ENCODE measurements at places on chromosomes 5 and 9.

DNA sequence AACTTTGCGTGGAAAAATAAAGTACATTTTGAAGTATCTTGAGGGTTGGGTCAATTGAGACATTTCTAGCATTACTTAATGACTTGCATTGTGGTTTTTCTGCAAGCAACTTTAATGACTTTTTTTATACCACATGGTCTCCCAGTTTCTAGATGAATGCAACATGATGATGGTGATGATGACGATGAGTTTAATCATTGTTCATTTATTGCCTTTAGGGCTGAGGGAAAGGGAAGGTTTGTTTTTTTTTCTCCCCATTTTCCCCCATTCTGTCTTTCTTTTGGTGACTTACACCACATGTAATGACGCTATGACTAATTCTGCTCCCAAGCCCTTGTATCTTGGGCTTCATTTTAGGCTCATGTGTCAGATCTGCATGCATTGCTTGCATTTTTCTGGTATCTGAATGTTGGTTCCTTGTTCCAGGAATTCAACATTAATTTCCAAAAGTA, 57.7 kb upstream of the NXNL2 start:
- no peak for DNase-seq

DNA sequence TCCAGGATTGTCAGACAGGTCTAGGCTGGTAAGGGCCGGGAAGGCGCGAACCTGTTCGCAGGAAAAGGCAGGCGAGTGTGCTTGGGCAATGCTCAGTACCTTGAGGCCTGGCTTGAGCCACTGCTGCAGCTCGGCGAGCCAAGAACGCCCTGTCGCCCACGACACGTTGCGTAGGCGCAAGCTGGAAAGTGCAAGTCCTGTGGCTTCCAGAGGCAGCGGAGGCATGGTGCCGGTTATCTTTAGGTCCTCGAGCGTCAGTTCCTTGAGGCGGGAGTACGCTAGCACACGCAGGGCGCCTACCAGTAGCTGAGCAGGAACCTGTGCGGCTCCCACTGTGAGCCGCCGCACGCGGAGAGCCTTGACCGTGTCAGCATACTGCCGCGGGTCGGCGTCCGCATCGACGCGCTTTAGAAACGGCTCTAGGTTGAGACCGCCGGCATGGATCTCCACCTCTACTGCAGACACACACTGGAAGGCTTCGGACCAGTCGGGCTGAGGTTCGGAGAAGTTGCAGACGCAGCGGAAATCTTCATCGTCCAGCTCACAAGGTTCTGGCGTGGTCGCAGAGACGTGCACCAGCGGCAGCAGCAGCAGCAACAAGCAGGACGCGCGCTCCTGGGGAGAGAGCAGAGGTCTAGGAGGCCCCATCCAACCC, 482 bp downstream of the CD14 start:
- peak; percentile 84 for DNase-seq

GRCh38 chr9:94867842-94868312, 141.4 kb downstream of the AOPEP start:
- DNase-seq = no peak

DNA sequence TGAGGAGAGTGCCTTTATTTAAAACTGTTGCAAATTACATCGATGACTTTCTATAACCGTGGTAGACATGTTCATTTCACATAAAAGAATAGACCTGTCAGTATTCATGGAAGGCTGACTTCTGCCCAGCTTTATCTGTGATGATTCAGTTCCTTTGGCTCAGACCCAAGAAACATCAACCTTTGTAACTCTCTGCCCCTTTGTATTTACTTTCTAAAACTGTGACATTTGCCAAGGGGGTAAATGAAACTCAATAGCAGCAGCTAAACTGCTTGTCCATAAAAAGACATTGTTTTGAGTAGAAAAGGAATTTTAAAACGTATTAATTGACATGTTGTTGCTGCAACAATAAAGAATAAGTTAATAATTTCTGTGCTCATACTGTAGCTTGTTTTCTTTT, 137.8 kb upstream of the ANKH start:
- no peak for DNase-seq

- DNase-seq = no peak
Measured at GRCh38 chr9:70747261-70747718, 332.8 kb upstream of the KLF9 start.

DNA sequence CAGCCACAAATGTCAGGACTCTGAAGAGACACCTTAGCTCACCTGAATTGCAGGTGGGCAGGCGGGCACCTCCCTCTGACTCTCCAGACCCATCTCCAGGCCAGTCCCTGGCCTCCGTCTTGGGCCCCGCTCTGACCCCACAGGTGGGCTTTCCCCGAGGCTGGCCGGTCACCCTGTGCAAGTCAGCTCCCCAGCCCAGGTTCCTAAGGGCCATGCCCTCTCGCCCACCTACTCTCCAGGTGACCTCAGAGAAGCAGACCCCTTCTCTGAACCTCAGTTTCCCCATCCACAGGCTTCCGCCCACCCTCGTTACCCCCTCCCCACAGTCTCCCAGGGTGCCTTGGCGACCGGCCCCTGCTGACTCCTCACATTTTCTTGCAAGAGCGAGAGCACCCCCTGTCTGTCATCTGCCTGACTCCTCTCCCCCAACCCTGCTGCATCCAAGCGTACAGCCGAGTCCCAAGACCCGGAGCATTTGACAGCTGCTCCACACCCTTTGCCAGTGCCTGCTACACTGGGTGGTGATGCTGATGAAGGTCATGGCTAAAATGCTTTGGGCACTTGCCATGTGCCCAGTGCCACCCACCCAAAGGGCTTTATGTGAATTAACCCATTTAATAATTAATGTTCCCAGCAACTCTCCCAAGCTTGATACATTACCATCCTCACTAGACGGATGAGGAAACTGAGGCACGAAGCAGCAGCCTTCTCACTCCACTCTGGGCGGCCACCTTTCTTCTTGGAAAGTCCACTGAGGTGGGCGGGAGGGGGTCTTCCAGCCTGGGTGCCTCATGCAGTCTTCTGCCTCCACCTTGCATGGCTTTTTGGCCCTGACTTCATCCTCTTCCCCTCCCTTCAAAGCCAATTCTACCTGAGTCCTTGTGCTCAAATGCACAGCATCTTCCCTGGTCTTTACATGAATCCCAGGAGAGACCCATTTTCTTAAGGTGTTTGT, 51.1 kb upstream of the ORM1 start:
- peak; percentile 76 for DNase-seq

DNA sequence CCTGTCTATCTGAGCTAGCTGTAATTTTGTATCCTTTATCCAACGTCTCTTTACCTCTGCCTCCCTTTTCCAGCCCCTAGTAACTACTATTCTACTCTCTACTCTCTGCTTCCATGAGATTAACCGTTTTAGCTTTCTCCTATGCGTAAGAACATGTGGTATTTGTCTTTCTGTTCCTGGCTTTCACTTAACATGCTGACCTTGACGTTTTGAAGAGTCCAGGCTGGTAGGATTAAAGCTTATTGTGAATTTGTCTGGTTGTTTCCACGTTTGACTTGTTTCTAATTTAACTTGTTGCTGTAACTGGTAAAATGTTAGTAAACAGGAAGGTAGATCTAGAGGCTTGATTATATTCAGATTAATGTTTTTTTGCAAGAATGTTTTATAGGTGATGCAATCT, 385.3 kb downstream of the PSAT1 start:
- DNase-seq = no peak

- no peak for DNase-seq
Measured at GRCh38 chr9:35026671-35027070, 37.1 kb downstream of the DNAJB5 start.

- DNase-seq = no peak
Measured at GRCh38 chr5:172585114-172585513, 55.9 kb upstream of the NEURL1B start.

- no peak for DNase-seq
Measured at GRCh38 chr5:65776441-65777141, 54.6 kb downstream of the NLN start.

DNA sequence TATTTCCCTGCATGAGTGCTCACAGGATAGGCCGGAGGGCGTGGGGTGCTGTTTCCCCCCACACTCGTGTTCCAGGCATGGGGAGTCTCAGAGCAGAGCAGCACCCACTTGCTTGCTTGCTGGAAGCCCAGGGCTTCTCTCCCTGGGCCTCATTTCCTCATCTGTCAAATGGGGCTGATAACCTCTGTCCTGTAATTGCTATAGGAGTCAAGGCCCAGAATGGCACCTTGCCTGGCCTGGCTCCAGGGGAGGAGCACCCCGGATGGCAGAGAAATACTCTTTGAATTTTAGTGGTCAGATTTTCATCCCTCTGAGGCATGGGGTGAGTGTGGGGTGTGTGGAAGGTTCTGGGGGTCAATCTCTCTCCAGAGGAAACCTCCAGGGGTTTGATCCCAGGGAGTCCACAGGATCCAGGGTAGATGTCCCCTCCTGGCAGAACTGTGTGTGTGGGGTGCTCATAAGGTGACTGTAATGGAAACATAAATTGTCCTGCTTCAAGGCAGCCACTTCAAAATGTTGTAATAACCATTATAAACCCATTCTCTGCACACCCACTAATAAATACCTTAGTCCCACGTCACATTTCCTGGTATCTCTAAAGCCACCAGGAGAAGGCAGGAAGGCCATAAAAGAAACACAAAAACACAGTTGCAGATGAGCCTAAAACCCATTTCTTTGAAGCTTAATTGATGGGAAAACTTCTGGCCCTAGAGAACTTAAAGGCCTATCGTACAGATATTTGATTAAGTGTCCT, 272.2 kb downstream of the FSTL4 start:
- DNase-seq = no peak

DNA sequence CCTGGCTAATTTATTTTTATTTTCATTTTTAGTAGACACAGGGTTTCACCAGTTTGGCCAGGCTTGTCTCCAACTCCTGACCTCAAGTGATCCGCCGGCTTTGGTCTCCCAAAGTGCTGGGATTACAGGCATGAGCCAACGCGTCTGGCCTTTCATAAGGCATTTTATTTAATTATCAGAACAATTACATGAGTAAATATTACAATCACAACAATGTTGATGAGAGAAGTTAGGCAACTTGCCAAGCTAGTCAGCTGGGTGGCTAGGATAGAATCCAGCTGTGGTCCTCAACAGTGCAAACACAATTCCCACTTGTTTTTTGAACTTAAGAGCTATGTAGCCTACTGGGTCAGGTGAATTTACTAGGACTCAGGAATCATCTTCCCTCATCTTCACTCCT, 22.0 kb downstream of the C9orf57 start:
- DNase-seq = no peak

All from activated CD4-positive, alpha-beta T cell treated with anti-CD3 and anti-CD28 coated beads, Interleukin-2, amount 10 ng/mL, durations not matched to agents 24 days and 14 days (primary cell).